ENCODE measurements at places on chromosomes 5 and 9.

DNA sequence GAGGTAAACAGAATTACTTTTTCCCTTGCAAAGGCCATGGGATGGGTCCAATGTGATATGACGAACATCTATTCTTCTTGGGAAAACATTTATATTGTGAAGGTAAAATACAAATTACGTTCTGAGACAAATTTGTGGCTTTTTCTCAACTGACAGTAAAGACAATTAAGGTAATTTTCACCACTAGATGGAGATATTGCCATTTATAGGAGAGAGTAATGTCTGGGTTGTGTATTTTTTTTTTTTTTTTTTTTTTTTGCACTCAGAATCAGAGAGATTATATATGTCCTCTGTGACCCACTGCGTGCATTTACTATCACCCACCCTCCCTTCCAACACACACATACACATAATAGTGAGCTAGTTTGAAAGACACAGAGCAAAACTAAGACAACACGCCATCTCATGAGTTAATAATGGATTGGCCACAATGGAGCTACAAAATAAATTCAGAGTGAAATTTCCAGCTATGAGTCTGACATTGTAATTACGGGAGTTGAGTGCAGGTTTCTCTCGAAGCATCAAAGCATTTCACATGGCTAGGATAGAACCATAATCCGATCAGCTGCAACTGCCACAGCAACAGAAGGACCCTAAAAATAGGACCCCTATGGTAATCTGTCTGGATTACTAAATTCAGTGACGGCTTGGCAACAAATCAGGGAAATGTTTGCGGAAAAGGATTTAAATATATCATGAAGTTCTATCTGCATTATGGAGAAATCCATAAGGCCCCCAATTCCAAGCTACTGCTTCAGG lies 49.2 kb downstream of the ANXA1 start:
- peak; percentile 54 for DNase-seq

GRCh38 chr9:76302543-76302942 lies 91.7 kb downstream of the RFK start:
- DNase-seq = no peak

- DNase-seq = no peak
These were observed 42.9 kb upstream of the GARNL3 start for GRCh38 chr9:127221695-127222094.

DNA sequence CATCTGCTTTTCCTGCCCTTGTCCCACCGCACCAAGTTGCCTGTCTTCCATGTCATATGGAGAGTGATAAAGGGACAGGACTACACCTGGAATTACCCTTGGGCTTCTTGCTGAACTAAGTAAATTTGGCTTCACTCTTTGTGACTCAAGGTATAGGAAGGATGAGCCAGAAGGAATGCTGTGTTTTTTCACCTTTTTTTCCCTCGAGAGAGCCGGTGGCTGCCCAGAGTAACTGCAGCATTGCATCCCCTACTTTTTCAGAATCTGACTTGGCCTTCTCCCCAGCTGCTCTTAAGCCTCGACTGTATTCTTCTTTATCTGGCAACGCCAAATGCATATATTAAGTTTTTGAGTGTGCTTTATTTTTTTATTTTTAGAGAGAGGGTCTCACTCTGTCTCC lies 38.4 kb downstream of the RCL1 start:
- no peak for DNase-seq

DNA sequence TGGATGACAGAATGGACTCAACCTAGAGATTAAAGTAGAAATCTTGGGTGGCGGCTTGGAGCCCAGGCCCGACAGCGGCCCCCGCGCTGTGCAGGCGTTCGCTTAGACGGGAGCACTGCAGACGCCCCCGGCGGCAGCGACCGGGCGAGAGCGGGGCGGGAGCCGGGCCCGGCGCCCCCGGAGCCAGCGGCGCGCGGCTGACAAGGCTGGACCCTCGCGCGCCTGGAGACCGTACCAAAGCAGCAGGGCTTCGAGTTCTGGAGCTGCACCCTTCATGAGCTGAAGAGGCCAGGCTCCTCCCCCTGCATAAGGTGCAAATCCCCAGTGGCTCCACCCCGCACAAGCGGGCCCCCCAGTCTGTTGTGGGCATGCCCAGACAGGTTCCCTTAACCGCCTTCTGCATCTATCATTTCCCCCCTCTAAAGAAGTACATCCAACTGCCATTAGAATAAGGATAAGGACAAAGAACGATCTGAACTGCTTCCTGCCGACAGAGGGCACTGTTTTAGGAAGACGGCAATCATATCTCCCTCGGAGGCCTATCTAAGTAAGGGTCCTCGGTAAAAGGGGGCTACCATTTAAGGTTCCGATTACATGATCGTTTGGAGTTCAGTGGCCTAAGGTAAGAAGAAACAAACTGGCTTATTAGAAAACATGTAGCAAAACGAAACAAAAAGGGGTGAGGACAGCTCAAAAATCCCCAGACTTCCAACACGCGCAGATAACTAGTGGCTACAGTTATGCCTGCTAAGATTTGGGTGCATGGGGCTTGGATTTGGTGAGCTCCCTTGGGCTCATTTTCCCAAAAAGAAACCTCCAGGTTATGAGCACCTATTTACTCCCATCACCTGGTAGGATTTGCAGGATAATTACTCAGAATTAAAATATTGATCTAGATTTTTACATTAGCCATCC lies 66.3 kb downstream of the RGMB start:
- no peak for DNase-seq

DNA sequence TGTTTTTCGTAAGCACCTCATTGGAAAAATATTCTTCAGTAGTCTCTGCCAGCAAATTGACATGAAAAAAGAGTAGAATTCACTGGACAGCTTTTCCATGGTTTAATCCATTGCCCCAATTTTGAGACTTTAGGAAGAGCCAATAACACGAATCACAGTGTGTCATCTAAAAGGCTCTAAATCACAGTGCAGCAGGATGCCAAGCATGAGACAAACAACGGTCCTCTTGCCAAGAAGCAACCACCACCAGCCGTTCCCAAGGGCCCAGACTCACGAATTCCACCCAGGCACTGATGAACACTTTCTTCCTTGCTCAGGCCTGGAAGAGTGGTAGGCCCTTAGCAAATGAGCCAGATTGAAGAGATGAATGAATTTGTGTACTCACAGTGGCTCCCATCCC lies 18.3 kb upstream of the IRX4 start:
- no peak for DNase-seq

- no peak for DNase-seq
These were observed 1833.8 kb downstream of the EFNA5 start for GRCh38 chr5:105836887-105837286.

GRCh38 chr5:118616281-118616680 lies 372.1 kb downstream of the DTWD2 start:
- no peak for DNase-seq

DNA sequence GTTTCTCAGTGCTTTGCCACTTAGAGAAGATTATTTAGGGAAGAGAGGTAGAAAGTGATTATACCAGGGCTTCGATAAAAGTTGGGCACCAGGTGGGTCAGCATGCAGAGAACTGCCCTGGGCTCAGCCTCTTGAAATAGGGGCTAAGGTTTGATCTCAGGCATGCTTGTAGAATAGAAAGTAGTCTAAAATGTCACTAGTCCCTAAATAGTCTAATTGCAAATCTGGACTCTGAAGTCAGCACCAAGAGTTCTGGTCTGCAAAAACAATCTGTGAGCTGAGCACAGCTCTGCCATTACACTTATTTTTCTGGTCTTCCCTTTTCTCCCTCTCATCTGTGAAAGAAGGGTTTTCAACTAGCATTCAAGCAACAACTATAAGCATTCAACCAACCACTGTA lies 248.0 kb downstream of the SMARCA2 start:
- DNase-seq = no peak

GRCh38 chr5:167036585-167036984 lies 1254.9 kb upstream of the WWC1 start:
- no peak for DNase-seq

DNA sequence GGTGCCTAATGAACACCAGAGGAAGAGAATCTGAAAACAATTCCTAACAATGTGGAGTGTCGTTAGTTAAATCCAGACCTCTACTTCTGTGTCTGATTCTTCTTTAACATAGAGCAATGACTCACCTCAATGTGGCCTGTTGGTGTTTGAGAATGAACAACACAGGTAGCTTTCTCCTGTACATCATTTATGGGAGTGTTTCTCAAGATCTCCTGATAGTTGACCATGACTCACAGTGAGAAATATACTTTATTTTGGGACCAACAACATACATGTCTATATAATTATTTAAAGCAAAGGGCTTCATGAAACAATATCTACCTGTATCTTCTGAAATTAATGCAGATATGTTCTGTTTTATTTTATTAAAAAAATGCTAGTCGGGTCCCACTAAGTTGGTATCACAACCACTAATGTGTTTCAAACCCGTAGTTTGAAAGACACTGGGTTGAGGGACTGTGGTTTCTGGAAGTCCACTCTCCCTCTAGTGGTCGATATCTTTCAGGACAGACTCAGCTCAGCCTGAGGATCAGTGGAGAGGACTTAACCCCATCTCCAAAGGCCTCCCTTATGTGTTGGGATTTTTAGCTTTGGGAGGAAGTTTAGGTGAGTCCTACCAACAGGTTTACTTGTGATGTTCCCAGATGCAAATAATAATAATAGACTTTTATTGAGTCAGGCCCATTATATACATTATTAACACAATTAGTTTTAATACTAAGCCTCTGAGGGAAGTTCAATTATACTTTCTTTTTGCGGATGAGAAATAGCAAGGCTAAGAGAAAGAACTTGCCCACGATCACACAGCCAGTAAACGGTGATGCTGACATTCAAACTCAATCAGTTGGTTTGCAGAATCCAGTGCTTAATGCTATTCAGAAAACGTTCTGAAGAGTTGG lies 70.0 kb upstream of the KLF9 start:
- peak; percentile 58 for DNase-seq

GRCh38 chr9:137764171-137764671 lies 113.4 kb upstream of the CACNA1B start:
- DNase-seq = no peak

DNA sequence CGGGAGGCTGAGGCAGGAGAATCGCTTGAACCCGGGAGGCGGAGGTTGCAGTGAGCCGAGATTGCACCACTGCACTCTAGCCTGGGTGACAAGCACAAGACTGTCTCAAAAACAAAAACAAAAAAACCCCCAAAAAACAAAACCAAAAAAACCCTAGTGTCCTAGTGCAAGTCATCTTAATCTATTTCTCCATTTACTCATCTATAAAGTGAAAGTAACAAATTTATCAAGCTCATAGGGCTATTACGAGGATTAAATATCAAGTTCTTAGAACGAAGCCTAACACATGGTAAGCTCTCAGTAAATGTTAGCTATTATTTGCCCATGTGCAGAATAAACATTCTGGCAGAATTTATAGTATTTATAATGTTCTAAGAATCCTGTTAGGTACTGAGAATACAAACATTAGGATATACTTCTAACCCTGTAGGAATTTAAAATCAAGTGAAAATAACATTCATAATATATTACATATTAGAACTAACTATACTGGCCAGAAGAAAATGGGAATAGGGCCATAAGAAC lies 45.0 kb downstream of the GOLPH3 start:
- no peak for DNase-seq

GRCh38 chr5:40838086-40838485 lies 3.1 kb upstream of the RPL37 start:
- DNase-seq = no peak

DNA sequence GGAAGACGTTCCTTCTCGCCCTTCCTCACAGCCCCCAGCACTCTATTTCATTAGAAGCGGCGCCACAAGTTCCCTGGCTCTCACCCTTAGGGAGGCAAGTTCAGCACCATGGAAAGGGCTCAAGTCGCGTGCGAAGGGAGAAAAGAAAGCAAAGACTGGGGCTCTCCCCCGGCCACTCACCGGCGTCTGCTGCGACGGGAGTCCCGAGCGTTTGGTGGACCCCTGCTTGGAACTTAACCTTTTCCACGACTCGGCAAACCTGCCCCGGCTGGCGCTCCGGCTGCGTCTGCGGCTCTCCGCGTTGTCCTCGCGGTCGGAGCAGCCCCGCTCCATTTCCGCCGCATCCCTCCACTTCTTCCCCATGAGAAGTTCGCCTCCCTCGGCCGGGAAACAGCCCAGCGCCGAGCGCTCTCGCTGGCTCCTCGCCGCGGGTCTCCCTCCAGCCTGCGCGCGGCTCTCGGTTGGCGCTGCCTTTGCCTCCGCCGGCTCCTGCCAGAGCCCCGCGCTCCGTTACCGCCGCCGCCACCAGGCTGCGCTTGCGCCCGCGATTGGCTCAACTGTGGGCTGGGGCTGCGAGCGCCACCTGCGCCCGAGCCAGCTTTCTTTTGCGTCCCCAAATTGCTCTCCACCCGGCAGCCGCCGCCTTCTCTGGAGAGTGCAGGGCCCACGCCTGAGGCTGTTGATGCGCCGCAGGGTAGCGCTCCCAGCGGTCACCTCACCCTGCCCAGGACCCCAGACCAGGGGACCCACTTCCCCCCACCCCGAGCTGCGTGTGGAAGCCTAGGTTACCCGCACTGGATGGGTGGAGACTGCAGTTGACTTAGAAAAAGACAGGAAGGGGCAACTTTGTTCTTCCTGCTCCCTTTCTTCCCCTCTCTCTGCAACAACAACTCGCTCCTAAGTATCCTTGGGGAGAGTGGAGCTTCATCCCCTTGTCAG lies 321.6 kb downstream of the CEMIP2 start:
- DNase-seq = peak; percentile 88

DNA sequence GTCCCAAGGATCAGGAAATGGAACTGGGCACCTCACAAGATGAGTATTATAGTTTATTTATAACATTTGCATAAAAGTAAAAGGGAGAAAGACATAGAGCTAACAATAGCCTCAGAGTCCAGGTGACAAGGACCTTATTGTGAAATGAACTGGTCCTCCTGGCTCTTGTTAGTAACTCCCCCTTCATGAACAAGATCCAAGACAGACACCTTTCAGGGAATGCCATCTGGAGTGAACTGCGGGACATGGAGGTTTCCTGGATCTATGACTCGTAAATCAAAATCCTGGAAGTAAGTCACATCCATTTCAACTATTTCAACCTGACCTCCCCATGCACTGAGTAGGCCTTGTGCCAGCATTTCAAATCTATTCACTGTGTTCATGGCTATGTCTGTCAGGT lies 129.5 kb upstream of the GAS1 start:
- DNase-seq = no peak

DNA sequence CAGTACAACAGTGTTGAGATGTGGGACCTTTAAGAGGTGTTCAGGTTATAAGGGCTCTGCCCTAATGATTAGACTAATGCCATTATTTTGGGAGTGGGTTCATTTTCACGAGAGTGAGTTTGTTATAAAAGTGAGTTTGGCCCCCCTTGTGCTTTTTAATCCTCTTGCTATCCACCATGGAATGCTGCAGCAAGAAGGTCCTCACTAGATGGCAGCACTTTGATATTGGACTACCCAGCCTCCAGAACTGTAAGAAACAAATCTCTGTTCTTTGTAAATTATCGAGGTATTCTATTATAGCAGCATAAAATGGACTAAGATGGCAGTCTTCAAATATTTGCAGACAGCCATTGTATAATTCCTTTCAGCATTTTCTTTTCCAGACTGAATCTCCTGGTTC lies 212.4 kb downstream of the LRRC70 start:
- DNase-seq = peak; percentile 10

DNA sequence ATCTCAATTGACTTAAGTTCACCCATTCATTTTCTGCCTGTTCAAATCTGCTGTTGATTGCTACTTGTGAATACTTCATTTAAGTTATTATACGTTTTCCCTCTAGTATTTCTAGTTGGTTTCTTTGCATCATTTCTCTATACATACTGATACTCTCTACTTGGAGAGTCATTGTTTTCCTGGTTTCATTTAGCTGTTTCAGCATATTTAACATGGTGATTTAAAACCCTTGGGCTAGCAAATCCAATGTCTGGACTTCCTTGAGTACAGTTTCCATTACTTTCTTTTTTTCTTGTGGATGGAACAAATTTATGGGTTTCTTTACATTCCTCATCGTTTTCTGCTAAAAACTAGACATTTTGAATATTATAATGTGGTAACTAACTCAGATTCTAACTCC lies 90.7 kb downstream of the AP3B1 start:
- no peak for DNase-seq

- no peak for DNase-seq
These were observed 19.1 kb upstream of the KCNMB1 start for GRCh38 chr5:170408226-170408625.

All from NCI-H2081 (cell line).